GM19239 (cell line): ENCODE measurements at places on chromosomes 2 and 18.

DNA sequence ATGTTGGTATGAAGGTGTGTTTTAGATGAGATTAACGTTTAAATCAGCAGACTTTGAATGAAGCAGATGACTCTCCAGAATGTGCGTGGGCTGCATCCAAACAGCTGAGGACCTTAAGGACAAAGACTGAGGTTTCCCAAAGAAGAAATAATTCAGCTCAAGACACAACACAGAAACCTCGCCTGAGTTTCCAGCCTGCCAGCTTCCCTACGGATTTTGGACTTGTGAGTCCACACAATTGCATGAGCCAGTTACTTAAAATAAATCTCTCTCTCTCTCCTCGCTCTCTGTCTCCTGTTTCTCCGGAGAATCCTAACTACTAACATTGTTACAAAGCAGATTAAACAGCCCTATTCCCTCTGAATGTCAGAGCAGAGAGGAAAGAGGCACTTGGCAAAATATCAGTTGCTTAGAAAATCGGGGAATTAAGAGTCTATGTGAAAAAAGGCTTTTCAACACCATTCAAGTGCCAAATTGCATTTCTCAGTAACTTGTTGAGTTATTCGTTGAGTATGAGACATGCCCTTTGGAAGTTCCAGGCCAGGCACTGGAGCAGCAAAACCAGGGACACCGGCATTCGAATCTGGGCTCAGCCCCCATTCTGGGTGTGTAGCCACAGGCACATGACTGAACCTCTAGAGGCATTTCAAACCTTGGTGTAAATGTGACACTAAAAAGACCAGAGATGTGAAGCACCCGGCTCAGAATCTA is 174.6 kb upstream of the PID1 start:
- no peak for DNase-seq

- DNase-seq = no peak
Measured at GRCh38 chr2:1674276-1674675, 70.0 kb downstream of the PXDN start.

DNA sequence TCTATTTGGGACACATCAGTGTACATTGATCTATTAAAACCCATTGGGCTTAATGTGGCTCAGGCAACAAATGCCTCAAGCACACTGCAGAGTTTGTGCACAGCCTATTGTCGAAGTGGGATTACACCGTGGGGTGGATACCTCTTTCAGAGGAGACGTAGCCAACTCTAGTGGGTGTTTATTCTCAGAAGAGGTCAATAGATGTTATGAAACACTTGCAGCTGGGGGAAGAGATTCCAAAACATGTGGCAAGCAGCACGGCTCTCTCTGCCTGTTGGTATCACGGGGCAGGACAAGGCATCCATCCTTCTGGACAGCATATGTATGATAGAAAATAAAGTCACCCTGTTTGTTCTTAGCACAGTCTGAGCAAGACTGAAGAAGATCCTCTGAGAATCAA is 121.4 kb upstream of the COPS8 start:
- no peak for DNase-seq

DNA sequence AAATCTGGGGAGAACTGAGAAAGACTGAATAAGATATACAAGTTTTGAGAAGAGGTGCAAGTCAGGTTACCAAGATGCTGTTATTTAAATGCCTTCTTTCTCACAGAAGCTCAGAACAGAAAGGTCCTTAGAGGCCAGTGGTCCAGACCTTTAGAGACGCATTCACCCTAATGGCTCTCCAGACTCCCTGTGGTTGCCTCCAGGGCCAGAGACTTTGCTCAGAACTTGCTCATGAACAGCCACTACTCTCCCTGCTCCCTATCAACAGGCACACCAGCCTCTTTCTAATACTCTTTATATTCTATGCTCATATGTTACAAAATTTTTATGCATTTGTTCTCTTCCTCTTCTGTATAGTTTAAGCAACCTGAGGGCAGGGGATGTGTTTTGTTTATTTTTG is 349.0 kb upstream of the TNP1 start:
- no peak for DNase-seq

DNA sequence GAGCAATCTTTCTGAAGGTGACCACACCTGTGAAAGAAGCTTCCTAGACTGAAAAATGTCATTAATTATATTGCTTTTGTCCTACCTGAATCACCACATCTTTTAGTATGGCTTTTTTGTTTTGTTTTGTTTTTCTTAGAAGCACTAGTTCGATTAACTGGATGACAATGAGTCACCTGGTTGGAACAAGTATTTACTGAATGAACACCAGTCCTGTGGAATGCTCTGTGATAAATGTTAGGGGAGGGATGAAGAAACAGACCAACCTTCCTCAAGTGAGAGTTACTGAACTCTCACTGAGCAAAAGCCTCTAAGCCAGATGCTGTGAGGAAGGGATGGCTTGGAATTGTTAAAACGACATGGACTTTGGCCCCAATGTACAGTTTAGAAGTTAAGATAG is 26.8 kb upstream of the DCC start:
- no peak for DNase-seq

DNA sequence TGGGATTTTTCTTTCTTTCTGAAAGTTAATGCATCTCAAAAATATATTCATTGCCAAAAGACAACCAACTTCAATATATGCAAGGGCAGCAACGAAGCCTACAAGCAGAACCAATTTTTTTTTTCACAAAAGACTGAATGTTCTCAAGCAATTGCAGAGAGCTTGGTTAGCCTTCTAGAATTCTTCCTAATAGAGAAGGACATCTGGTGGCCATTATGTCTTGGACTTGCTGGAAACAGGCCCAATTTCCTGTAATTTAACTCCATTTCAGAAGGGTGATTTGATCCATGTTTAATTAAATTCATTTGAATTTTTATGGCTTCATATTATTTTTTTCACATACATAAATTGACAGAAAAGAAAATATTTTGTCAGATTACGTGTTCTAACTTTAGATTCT is 208.0 kb downstream of the TPGS2 start:
- no peak for DNase-seq

- no peak for DNase-seq
Measured at GRCh38 chr2:223697316-223697891, 95.2 kb upstream of the SCG2 start.

DNA sequence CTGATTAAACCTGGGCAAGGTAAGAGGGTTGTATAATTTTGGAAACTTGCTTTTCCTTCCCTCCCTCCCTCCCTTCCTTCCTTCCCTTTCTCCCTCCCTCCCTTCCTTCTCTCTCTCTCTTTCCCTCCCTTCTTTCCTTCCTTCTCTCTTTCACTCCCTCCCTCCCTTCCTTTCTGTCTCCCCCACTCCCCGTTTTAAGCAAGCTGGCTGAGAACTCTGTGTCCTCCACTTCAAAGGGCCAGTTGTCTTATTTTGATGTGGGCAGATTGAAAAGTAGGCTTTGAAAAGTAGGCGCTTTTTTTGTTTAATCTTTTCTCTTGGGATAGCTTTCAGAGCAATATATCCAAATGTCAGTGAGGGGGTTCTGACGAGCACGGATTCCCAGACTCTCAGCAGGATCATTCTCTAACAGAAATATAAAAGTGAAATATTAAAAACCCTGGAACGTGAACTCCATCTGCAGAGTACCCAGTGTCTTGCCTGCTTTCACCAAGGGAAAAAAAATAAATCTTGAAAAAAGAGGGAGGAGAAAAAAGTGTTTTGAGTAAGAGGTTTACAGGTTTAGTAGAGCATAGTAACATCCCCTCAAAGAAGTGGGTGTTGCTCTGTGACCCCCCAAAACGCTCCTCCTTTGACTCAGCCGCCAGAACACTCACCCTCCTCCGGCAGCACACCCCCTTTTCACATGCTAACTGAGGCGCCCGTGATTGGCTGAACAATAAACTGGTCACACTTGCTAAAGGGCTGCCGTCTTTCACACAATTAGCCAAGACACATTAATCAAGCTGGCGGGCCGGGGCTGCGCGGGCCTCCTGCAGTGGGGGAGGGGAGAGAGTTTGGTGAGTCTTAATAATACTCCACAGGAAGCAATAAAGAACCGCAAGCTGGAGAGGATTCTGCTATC is 52.2 kb downstream of the CDK15 start:
- DNase-seq = no peak

GRCh38 chr2:34729845-34730244 is 1130.7 kb upstream of the FAM98A start:
- DNase-seq = no peak

GRCh38 chr2:131431336-131431735 is 44.6 kb upstream of the TUBA3D start:
- no peak for DNase-seq

- no peak for DNase-seq
Measured at GRCh38 chr2:188414411-188414810, 122.7 kb downstream of the GULP1 start.

GRCh38 chr2:55839182-55839819 is 84.3 kb downstream of the EFEMP1 start:
- DNase-seq = no peak

DNA sequence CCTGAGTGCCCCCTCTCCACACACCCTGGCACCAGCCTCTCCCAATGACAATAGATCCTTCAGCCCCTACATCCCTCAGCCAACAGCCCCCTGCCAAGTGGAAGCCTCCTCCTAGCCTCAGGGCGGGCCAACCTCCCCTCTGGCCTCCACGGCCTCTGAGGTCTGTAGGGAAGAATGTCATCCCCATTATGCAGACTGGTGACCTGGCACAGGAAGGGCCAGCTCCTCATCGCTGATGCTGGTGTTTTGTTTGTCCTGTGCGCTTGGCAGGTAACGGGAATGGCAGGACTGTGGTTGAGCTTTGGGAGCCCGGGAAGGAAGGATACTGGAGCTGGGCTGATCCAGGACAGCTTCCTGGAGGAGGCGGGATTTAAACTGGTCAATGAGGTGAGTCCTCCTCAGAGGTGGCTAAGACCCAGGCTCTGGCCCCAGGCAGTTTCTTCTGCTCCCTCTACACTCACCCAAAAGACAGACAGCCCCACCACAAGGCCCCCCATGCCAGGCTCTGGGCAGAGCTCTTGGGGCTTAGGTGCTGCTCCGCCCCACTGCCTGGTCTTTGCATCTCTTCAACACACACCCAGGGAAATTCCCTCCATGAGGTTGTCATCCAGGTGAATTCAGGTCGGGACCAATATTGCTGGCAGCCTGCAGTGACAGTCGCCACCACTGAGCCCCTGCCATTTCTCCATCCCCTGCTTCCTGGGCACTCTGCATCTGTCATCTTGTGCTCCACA is 75.2 kb upstream of the SMAD7 start:
- DNase-seq = no peak

- no peak for DNase-seq
Measured at GRCh38 chr2:3986063-3986462, 282.7 kb downstream of the DCDC2C start.

- no peak for DNase-seq
Measured at GRCh38 chr2:205245652-205246051, 436.6 kb upstream of the NRP2 start.

DNA sequence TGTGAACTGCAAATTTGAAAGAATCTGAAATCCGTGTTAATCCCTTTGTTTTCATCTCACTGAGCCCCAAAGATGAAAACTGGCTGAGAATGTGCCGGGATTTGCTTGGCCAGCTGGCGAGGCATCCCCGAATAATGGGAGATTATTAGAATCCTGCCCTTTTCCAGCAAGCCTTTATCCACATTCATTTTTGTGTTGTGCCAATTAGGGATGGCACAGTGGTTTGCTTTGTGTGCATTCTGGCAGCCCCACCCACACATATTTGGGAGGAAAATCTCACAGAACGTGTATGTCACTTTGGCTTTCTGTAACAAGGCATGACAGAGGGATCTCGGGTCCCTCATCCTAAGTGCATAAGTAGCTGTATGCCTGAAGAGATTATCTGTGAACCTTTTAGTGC is 405.8 kb upstream of the FAM98A start:
- DNase-seq = no peak

DNA sequence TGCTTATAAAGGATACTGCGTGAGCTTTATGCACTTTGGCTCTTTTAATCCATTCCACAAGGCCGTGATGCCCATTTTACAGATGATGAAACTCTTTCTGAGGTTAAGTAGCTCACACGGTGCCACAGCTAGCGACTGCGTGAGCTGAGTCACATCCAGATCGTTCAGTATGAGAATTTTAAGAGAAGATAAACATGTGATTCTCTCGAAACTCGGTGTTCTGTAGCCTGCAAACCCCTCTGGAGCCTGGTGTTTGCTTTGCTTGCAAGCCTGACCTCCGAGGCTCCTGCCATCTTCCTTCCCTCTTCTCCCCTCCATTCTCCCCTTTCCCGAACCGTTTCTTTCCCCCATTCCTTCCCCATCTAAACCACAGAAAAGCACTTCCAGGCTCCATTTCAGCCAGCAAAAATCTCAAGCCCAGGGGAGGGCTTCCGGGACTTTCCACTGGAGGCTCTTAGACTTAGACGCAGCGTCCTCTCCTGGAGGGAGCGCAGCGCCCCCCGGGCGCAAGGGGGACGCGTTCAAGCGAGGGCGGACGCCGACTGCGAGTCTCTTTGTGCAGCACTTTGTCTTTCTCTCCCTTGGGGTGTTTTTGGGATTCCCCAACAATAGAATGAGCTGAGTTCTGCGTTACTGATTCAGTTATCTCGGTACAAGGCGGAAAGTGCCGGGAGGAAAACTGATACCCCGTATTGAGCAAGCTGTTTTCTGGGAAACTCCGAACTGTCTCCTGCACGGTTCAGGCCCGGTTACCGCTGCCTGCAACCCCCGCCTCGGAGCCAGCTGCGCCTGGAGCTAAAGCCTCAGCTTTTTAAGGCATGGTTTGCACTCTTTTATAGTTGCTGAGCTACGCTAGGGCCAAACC is 38.0 kb downstream of the CYP1B1 start:
- DNase-seq = peak; percentile 19

- DNase-seq = no peak
Measured at GRCh38 chr2:27652341-27652740, 11.1 kb downstream of the SUPT7L start.

GRCh38 chr2:208570851-208571763 is 164.5 kb downstream of the PTH2R start:
- DNase-seq = no peak

DNA sequence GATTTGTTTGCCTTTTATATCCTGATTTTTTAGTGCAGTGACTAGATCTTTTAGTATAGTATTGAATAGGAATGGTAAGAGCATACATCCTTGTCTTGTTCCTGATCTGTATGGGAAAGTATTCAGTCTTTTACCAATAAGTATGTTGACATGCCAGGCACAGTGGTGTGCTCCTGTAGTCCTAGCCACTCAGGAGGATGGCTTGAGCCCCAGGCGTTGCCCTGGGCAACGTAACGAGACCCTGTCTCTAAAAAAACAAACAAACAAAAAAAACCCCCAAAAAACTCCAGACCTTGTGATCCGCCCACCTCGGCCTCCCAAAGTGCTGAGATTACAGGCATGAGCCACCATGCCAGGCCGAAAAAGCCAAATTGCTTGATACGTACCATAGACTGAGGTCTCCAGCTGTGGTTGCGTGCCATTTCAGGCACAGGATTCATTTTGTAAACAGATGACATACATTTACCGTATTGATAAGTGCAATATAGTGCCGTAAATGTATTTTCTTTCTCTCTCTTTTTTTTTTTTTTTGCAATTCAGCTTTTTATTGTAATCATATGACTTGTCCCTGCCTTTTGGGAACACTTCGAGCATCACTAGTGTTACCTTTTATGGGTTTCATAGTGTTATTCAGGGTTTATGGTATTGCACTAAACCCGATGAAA is 18.5 kb downstream of the BIRC6 start:
- DNase-seq = no peak

DNA sequence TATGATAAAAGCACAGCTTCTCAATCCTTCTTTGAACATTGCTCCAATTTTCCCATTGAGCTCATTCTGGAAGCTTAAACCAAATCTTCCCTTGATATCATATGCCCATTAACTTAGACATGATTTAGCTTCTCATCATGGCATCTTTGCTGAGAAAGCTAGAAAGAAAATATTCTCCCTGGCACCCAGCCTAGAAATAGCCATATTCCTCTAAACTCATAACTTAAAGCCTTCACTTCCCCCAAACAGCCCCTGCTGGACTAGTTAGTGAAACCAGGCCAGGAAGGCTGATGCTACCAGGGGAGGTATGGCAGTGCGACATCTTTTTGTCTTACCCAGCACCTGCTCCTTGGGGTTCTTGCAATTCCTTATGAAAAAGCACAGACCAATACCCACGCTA is 4.3 kb downstream of the AAK1 start:
- no peak for DNase-seq
